ENCODE measurements at places on chromosomes 13 and 19. TPM values are rescaled to one million over a fixed set of nuclear protein-coding genes. Genes with fewer than 3 reads are reported as not detected.

Gene ZNF615
- total RNA-seq: 10.2 TPM

Gene ZNF575
- 4.2 TPM for total RNA-seq

Gene CYP4F2
- total RNA-seq: not detected

Gene ICAM4
- total RNA-seq: 1.2 TPM

Gene GATAD2A
- total RNA-seq: 135 TPM

Gene VAV1
- total RNA-seq: 161 TPM

Gene NAPSA
- total RNA-seq: 10.4 TPM

Gene FUT6
- total RNA-seq: not detected

Gene GGN
- total RNA-seq: 0.27 TPM
